Head of caudate nucleus (tissue), 42 donors: ENCODE measurements at places on chromosomes 2 and 18.
A peak's percentile ranks its signal among the peaks of the same experiment; 100 is the strongest.

DNA sequence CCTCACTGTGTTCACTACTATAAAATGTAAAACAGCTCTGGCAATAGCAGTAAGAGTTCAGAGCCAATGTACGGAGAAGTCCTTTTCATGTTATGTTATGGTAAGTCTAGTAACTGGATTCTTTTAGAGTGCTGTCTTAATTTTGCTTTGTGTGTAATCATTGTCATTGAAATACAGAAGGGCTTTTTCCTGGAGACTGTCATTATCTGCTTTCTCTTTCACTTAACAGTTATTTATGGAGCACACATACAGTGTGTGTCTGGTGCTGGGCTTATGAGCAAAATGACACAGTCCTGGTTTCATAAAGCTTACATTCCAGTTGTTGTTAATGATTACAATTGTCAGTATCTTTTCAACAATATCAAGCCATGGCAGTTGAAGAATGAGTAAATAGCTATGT is 95.5 kb downstream of the CCDC102B start:
- DNase-seq, result no peak

GRCh38 chr2:226435146-226435545 is 364.5 kb downstream of the IRS1 start:
- DNase-seq, result no peak

DNA sequence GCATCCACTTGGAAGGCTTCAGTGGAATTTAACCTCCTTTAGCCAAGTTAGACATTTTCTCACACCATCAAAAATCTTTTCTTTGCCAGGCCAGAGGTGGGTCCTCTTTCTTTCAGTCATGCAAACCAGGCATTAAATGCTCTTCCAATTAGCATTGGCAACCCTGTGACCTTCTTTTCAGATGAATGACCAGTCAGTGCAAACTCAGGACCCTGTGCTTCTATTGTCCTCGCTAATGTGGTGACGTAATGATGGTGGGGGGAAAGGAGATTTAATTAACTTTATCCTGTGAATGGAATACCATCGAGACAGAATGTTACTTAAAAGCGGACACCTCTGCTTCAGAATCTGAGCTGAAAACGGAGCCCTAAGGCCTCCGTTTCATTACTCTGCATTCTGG is 23.2 kb upstream of the STPG4 start:
- DNase-seq, result no peak

DNA sequence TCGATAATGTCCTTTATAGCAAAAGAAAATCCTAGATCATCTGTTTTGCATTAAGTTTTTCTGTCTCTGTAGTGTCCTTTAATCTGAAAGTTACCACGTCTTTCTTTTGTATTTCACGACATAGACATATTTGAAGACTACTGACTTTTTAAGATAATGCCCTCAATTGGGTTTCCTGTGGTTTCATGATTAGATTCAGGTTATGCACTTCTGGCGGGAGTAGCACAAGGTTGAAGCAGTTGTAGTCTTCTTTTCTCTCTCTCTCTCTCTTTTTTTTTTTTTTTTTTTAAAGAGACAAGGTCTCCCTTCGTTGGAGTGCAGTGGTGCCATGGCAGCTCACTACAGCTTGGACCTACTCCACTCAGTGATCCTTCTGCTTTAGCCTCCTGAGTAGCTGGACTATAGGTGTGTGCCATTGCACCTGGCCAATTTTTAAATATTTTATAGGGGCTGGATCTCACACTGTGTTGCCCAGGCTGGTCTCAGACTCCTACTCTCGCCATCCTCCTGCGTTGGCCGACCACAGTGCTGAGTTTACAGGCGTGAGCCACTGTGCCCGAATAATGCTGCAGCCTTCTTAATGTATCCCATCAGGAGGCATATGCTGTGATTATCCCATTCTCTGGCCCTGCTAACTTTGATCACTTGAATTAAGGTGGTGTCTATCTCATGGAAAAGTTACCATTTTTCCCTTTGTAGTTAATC is 3.9 kb downstream of the INPP4A start:
- no peak for DNase-seq

DNA sequence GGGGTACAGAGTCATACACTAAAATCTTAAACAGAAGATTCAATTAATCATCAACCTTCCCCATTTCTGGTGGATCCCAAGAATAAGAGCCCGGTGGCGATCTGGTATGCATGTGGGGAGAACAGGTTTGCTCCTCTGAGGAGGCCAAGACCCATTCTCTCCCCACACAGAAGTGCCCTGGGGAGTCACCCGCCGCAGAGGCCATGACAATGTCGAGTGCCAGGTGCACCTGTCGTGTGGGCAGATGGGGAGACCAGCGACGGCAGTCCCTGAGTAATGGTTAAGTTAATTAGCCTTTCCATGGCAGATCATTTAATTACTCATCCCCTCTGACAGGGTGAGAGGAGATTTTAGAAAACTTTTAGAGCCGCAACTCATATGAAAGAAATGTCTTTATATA is 345.0 kb downstream of the NCKAP5 start:
- DNase-seq, result no peak

DNA sequence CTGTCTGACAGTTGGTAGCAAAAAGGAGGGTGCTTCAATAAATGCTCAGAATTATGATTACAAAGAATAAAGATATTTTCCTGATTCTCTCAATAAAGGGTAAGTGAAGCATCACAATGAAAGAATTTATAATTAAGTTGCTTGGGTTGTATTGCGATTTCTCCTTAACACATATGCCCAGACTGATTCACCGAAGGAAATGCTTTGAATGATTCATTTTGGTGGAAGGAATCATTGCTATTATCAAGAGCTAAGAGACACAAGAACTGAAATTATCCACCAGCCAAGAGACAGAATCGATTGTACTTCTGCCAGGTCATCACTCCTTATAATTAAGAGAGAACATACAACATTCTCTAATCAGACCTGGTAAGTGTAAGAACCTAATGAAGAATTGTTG is 301.4 kb downstream of the NR4A2 start:
- no peak for DNase-seq

- DNase-seq, result no peak
Observed at GRCh38 chr2:147904051-147904450, 59.2 kb downstream of the ACVR2A start.

GRCh38 chr18:33606621-33607020 is 28.6 kb downstream of the ASXL3 start:
- no peak for DNase-seq

DNA sequence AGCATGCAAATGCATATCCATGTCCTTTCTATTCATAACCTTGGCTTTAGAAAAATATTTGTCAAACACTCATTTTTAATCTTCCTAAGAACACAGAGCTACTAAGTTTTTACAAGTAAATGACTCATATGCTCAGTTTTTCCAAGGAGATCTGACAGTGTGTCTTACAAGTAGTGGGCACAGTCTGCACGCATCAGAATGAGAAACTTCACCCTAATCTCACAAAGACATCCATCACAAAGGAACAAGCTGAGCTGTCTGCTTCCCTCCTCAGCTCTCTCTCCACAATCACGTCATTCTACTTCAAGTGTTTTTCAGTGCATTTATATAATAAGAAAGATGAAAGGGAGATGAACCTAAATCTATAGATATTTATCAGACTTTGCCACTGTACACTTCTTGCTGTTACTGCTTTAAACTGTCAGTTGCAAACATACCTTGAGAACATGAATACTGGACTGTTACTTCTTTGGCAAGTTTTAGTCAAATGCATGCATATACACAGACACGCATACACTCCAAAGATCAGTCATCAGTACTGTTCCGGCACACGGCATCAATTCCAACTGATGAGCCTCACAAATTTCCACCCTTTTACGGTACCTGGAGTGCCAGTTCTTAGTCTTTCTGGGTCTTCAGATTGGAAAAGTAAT is 75.7 kb downstream of the RBMS1 start:
- peak; percentile 78 for DNase-seq

GRCh38 chr2:157940024-157940423 is 63.9 kb upstream of the ACVR1 start:
- DNase-seq, result no peak

- no peak for DNase-seq
Observed at GRCh38 chr2:46001741-46002506, 295.3 kb upstream of the EPAS1 start.

DNA sequence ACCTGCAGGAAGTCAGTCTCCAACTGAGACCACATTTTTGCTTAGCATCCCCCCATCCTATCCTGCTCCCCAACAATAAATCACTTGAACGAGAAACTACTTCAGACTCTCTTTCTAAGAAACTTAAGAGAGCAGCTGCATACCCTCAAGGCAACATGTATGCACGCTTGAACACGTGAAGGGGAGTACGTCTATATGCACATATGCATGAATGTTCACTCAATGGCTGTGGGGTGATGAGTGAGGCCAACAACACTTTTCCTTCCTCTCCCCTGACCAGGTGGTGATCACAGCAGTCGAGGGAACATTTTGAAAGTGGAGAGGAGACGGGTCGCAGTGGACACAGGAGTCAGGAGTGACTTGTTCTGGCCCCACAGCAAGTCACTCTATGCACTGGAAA is 79.8 kb upstream of the LPIN2 start:
- DNase-seq, result no peak

DNA sequence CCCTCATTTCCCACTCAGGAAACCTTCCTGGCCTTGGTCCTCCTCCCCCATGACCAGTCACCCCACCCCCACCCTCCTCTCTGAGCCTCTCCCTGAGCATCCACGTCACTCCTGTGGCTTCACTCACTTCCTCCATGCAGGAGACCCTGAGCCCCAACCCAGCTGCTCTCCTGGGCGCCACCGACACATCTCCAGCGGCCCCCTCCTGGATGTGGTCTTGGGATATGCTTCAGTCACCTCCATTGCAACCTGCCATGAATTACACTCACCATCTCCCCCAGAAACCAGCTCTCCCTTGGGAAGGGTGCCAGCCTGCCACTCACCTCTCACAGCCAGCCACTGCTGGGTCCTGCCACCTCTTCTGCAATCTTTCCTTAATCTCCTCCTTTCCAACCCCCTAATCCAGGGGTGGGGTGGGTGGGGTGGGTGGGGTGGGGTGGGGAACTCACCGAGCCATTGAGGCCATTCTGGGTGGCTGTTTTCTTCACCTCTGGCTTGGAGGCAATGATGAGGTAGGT is 44.8 kb downstream of the CENPO start:
- DNase-seq, result no peak

- DNase-seq, result no peak
Observed at GRCh38 chr2:67904966-67905365, 157.8 kb downstream of the C1D start.
